ENCODE measurements at places on chromosomes 3 and 15.

- no peak for DNase-seq
These were observed 56.3 kb downstream of the BDH1 start for GRCh38 chr3:197499427-197499826.

- DNase-seq = peak; percentile 93
These were observed at the start of gene RNF13 for GRCh38 chr3:149812606-149813366. Gene RNF13 (plus strand): TSS chr3:149813215. CDS start chr3:149846027, 32,812 bp downstream.

DNA sequence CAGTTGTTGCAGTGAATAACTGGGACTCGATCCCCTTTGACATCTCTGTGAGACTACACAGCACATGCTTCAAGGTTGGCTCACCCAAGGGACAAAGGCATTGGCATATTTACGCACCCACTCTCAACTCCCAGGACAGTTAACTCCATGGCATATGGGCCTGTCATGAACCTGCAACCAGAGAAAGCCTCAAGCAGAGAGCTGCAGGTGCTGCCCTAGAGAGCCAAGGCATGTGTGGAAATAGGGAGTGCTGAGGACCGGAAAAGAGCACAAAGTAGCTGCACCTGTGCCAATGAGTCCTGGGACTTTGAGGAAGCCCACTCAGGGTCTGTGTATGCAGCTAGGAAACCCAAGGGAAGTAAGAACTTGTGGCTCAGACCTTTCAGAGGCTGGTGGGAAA, 32.9 kb upstream of the SLC24A5 start:
- DNase-seq = no peak

GRCh38 chr3:172002512-172003078, 36.8 kb upstream of the FNDC3B start:
- no peak for DNase-seq

DNA sequence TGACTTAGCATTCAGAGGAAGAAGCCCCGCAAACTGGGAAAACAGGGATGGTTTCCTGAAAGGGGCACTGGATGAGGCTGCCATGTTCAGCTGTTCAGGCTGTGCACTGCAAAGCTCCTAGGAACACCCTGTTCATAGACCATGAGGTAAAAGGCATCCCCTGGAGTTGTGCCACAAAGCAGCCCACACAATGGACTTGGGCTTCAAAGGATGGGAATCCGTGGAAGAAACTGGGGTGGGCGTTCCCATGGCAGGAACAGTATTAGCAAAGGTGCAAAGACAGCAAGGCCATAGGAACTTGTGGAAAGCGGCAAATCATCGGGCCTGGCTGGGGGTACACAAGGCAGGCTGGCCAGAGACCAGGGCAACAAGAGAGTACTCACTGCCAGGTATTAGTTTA, 8.9 kb downstream of the OXTR start:
- DNase-seq = no peak

DNA sequence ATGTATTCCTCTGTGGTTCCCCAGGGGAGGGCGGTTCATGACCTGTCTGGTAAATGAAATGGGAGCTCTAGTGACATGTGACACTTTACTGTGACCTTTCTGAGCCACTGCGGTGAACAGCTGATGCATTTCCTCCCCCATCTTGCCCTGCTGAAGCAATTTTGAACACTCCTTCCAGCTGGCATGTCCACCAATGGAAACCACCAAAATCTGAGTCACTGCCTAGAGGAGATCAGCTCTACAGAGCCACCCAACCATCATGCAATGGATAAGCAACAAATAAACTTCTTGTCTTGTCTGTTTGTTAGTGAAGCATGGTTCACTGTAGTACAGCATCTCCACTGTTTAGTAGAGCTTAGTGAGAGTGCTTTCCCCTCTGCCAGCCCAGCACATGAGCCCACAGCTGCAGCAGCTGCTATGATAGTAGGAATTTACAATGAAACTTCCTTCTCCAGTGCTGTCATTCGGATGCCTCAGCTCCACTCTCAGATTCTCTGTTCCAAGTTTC, 479.4 kb downstream of the NTRK3 start:
- no peak for DNase-seq

GRCh38 chr3:59391131-59391530, 341.3 kb upstream of the CFAP20DC start:
- no peak for DNase-seq

DNA sequence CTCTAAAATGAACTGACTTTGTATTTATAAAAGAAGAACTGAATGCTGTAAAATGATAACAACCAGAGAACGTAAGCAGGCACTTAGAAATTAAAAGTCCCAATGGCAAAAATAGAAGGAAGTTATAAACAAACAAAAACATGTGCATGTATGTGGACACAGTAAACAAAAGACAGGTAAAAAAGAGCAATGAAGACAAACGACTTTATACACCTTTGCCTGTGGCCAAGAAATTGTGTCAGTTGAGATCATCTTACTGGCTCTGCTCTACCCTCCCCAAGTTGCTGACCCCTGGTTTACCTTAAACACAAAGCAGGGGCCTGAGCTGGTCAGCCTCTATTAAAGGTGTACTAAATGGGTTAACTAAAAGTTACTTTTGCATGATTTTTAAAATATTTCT, 41.7 kb upstream of the GP5 start:
- no peak for DNase-seq

DNA sequence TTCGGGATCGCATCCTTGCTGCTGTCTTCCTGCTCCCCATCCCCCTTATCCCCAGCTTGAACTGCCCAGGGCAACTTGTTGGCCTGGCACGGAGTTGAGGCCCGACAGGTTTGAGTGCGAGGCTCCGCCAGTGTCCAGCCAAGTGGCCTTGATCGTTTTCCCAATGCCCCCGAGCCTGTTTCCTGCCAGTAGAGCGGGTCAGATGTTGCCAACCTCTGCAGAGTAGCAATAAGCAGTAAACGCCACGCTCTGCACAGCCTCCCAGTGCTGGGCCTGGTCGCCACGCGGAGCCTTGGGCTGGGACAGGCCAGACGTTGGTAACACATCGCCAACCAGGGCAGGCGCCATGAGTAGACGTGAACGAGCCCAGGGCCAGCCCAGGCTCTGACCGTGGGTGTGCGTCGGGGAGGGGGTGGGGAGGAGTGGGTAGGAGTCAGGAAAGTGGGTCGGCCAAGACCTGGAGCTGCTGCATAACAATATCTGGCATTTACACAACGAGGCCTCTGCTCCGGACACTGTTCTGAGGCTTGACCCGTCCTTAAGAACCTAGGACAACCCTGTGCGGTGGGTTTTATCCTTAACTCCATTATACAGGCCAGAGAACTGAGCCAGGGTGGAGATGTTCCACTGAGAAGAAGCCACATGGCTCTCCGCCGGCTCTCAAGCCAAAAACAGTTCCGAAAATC, 444 bp upstream of the ABHD14A start:
- no peak for DNase-seq
